ENCODE measurements at places on chromosomes 13 and 19.
A peak's percentile ranks its signal among the peaks of the same experiment; 100 is the strongest.

DNA sequence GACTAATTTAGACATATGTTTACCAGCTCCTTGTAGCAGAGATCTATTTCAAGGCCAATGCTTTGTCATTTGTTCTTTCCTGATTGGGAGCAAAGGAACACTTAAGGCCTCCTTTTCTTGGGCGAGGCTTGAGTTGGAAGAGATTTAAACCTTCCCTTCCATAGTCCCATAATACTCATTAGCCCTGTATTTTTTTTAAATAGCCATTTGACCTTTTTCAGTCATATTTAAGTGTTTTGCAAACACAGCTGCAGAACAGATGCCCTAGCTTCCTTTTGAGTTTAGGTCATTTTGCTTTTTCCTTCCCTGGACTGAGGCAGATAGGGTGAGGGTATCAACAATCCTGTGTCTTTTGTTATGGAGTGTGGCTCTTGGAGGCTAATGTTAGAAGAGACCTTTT is 198.3 kb downstream of the NBEA start:
- no peak for DNase-seq

GRCh38 chr13:50842251-50842989 is 1.1 kb downstream of the DLEU7 start:
- no peak for DNase-seq

- no peak for DNase-seq
Observed at GRCh38 chr19:19081642-19082151, 17.9 kb downstream of the SLC25A42 start.

DNA sequence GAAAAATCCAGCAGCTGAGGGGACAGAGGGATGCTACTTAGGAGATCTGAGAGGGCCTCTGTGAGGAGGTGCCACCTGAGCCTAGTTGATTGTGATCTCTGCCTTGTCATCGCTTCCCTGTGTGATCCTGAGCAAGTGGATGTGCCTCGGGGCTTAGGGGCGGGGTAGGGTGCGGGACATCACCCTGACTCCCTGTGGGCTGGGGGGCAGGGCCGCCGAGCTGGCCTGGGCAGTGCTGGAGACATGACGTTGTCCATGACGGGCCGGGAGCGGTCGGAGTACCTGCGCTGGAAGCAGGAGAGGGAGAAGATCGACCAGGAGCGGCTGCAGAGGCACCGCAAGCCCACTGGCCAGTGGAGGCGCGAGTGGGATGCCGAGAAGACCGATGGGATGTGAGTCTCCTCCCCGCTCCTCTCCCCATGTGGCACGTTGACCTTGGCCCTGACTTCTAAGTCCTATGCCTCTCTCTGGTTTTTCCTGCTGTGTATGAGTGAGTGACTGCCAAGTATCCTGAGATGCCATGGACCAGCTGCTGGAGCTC is 8.2 kb upstream of the INAFM1 start:
- DNase-seq = no peak

GRCh38 chr13:40028446-40028845 is 373.0 kb downstream of the COG6 start:
- DNase-seq = no peak

DNA sequence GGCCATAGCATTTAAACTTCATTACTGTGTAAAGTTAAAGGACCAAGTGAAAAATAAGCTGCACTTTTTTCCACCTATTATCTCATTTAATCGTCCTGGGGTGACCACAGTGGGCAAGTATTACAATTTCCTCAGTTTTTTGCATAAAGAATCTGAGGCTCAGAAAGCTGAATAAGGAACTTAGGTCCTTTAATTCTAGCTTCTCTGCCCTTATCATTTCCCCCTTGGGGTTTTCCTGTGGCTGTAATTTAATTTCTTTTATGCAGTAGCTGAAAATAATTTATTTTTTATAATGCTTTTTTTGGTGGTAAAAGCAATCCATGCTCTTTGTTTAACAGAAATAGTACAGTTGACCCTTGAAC is 59.8 kb upstream of the RCBTB2 start:
- DNase-seq = no peak

DNA sequence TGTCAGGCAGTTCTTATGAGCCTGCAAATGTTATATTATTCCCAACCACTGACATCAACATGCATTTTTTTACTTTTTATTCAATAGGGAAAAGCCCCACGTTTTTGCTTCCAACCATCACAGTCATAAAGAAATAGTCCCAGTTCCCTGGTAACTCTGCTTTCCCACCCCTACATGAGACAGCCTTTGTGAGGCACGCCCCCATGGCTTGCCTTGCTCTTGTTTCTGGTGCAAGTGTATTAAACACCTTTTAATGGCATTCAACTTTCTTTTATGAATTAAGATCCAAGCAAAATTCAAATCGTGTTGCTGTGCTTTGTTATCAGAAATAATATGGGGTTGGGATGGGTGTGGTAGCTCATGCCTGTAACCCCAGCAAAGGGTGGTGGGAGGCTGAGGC is 54.2 kb upstream of the ZNF429 start:
- DNase-seq = no peak

DNA sequence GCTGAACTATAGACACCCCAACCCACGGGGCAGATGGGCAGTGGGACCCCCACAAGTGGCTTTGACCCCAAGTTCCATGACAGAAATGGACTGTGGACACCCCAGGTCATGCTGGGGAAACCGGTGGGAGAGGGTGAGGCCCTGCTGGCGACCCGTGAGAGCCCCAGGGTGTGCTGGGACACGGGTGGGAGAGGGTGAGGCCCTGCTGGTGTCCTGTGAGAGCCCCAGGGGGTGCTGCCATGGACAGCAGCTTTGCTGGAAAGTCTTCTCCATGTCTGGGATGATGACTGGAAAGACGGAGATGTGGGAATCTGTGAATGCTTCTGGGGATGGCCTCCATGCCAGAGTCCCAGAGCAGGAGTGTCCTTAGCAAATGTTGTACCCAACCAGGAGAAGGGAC is 148.4 kb downstream of the URI1 start:
- DNase-seq = no peak

DNA sequence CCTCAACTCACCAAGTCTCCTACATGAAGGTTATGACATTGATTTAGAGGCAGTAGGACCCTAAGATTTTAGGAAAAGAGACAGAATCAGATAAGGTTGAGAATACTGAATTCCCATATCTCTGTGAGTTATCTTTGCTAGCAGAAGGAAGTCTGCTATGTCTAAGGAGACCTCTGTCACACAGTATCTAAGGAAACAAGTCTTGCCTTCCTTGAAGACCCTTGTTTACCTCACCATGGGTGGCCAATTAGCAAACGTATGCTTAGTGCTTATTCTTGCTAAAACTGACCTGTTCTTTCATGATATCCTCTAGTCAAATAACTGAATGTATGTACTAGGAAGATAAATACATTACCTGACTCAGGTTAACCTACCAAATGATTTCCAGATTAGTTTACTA is 855.4 kb upstream of the SLITRK1 start:
- DNase-seq = no peak

GRCh38 chr13:51995677-51996551 is 15.3 kb downstream of the ATP7B start:
- DNase-seq = no peak

DNA sequence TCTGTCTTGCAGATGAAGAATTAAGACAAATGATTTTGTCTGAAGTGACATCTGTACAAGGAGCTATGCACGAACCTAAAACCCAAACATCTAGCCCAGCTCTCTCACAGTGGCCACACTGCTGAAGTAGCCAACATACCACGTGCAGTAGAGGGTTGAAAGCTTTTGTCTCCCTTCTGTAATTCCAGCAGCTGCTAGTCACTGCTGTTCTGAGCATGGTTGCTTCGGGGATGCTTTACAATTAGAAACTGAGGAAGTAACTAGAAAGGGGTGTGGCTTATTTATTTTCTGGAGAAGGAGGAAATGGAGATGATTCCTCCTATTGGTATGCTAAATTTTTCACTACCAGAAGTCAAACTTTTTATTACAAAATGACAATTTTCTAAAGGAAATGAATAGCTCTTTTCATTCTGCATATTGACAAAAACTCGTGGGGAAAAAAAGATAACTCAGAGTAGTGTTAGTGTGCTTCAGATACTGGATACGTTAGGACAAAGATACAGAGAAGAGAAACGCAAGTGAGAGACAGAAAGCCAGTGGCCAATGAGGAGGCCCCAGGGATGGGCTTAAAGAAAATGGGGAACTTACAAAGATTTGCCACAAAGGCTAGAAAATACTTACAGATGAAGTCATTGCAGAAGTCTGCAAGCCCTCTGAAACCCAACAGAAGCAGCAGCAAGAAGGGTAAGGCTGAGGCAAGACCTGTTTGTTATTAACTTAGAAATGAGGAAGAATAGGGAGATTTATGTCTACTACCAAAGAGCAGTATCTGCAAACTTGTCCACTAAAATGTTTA is 192.7 kb upstream of the MIR17HG start:
- no peak for DNase-seq

DNA sequence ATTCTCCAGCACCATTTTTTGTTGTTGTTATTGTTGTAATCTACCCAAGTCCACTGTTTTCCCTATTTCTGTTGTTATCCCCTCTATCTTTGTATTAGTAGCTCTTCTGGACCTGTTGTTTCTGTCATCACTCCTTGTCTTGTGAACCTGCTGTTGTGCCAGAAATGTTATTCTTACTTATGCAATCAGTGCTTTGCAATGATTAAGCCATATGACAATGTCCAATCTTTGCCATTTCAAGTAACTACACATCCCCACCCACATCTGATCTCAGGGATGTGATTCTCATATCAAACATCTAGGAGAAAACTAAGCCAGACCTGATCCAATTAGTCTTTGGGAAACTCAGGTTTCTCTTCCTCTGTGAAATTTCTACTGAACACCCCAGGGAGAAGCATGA is 472.6 kb upstream of the KLHL1 start:
- no peak for DNase-seq

DNA sequence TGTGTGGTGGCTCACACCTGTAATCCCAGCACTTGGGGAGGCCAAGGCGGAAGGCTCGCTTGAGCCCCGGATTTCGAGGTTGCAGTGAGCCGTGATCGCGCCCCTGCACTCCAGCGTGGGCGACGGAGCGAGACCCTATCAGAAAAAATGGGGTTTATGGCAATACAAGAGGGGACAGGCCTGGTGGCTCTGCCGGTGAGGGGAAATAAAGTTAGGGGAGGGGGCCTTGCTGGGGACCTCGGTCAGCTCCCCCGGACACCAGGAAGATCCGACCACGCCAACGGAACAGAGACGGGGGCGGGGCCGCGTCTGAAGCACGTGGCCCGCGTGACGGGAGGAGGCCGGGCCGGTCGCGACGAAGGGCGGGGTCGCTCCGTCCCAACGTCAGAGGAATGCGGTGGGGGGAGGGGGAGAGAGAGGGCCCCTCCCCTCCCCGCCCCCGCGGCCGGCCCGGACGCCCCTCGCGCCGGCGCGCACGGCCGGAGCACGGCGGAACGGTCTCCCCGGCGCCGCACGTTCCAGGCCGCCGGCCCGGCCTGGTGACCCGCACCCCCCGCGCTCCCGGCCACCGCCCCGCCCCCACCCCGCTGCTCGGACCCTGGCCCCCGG is 1.9 kb upstream of the HNRNPL start:
- DNase-seq = peak; percentile 97

DNA sequence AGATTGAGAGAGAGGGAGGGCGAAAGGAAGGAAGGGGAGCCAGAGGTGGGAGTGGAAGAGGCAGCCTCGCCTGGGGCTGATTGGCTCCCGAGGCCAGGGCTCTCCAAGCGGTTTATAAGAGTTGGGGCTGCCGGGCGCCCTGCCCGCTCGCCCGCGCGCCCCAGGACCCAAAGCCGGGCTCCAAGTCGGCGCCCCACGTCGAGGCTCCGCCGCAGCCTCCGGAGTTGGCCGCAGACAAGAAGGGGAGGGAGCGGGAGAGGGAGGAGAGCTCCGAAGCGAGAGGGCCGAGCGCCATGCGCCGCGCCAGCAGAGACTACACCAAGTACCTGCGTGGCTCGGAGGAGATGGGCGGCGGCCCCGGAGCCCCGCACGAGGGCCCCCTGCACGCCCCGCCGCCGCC is at the start of gene TNFSF11:
Gene TNFSF11 (plus strand): TSS at position 142 of the 400 bp plus-strand sequence. CDS start 152 bp downstream, at position 294.
- DNase-seq = no peak

GRCh38 chr19:58559275-58560006 is 1.0 kb upstream of the UBE2M start:
- peak; percentile 92 for DNase-seq

DNA sequence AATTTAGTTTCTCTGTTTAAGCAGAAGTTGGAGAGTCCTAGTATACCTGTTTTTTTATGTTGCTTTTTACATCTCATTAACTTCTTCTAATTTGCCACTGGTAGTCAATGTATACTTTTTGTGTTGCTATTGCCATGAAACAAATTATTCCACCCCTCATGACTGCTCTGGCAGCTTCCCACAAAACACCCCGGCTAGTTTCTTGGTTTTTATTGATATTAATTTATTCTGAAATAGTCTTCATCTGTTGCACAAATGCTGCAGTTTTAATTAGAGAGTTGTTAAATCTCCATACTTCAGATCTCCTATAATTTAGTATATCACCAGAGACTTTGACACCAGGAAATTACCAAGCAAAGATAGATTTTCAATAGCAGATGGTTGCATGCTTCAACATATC is 1159.3 kb upstream of the PRR20A start:
- DNase-seq = no peak
